Dermis blood vessel endothelial cell (primary cell): ENCODE measurements at places on chromosomes 3 and 15. TPM values are rescaled to one million over a fixed set of nuclear protein-coding genes. Genes with fewer than 3 reads are reported as not detected.
A peak's percentile ranks its signal among the peaks of the same experiment; 100 is the strongest.

GRCh38 chr3:158094235-158095110 lies 11.7 kb downstream of the SHOX2 start:
- DNase-seq, result no peak

DNA sequence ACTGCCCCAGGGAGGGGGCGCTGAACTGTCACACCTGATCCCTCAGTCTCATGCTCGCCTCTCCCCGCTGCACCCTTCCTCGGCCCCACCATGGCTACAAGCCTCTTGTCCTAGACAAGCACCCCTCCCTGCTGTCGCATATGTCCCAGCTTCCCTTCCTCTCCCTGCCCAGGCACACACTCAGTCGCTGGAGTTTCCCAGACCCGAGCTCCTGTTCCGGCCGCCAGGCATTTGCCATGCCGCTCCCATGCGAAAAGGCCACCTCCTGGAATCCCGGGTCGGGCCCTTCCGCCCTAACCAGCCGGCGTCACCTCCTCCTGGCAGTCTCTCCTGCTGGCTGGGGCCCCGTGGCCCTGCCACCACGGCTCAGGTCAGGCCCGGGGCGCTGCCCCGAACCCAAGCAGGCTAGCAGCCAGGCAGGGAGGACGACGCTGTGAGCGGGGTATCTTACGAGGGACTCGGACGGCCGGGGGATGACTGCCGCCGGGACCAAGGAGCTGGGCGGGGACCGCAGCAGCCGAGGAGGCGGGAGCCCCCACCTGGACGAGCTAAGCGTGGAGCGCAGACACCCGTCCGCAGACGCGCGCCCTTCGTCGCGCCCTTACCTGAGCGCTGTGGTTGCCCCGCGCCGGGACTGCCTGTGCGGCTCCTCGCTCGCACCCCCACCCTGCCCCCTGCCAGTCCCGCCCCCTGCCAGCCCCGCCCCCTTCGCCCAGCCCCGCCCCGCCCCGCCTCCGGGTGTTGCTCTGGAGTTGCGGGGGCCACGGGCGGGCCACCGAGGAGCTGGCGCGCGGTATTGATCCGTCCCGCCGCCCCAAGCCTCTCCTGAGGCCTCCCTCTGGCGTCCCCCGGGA lies at the start of gene ALS2CL:
ALS2CL (minus strand) TSS at position 642 of the 854 bp plus-strand sequence. CDS start 4,239 bp downstream, outside the sequence.
- peak; percentile 49 for DNase-seq

GRCh38 chr15:99546441-99547100 lies 19.2 kb upstream of the MEF2A start:
- no peak for DNase-seq

DNA sequence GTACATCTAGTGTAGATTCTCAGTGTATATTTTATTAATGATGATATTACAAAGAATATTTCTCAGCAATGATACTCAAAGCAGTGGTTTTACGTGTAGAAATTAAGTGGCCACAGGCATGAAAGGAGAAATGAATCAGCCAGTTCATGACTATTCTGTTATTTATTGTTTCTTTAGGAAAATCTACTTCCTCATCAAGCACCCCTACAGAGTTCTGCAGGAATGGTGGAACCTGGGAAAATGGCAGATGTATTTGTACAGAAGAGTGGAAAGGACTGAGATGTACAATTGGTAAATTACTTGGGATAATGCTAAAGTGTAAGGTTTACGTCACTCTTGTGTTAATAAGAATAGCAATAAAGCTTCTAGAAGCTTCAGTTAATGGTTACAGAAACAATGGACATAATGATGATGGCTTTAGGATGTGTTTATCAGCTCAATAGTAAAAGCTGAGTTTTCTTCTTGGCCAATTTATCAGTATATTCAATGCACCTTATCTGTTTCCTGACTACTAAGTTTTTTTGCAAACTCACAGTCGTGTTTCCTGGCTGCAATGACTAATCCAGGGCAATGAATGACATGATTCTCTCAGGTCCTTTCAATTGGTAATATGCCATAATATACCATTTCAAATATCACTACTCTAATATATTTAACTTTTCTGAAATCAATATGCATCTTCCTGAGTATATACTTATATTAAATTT lies 20.2 kb downstream of the ADGRG7 start:
- peak; percentile 90 for DNase-seq

GRCh38 chr3:53813229-53813628 lies 33.0 kb downstream of the CHDH start:
- no peak for DNase-seq

DNA sequence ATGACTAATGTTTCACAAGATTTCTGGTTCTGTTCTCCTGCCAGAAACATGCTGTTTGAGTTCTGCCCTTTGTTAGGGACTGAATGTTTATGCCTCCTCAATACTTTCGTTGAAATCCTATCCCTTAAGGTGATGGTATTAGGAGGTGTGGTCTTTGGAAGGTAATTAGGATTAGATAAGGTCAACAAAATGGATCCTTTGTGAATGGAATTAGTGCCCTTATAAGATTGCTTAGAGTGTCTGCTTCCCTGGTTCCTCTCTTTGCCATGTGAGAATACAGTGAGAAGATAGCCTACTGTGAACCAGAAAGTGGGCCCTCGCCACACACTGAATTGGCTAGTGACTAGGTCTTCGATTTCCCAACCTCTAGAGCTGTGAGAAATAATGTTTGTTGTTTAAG lies 621.4 kb upstream of the ALCAM start:
- no peak for DNase-seq

DNA sequence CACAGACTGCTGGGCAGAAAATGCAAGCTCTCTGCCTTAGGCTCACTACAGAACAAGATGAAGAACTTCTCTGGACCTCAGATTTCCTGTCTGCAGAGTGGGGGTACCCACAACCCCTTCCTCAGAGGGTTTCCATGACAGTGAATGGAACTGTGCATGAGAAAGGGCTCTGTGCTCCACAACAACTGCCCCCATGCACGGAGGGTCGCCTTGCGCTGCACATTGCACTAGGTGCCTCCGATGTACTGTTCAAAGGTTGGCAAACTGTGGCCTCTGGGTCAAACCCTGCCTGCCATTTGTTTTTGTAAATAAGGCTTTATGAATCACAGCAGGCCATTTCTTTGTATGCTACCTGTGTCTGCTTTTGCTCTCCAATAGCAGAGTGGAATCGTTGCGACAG lies 172.0 kb downstream of the RAB11A start:
- no peak for DNase-seq

DNA sequence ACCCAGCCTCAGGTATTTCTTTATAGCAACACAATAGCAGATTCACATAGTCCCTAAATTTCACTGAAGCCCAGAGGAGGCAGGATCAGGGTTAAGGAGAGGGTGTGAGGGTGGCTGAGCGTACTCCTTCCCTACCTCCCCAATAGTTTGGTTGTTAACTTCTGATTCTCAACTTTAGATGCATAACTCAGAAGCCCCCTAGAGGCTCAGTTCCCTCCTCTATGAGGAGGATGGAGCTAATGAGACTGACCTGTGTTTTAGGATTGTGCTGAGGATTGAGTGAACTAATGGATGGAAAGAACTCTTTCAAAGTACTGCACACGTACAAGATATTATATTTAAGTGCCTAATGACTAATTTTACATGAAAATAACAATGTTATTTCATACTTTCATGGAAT lies 249.3 kb upstream of the SOX14 start:
- no peak for DNase-seq

- peak; percentile 51 for DNase-seq
These were observed 38.8 kb downstream of the PIGB start for GRCh38 chr15:55357774-55358173.

DNA sequence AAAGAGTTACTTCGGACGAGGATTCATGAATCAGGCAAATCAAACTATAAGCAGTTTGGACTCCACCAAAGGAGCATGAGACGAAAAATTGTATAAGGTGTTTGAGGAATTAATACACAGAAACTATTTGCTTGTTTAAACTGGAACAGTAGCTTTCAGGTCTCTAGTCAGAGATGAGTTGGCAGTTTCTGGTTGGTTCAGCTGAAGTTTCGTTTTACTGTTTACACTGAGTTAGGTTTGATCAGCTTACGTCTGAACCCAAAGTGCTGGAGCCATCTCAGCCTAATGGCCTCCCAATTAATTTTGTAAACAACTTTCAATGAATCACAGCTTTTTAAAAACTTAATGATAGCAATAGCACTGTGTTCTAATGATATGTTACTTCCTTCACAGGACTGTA lies 703.7 kb downstream of the NLGN1 start:
- peak; percentile 1 for DNase-seq

DNA sequence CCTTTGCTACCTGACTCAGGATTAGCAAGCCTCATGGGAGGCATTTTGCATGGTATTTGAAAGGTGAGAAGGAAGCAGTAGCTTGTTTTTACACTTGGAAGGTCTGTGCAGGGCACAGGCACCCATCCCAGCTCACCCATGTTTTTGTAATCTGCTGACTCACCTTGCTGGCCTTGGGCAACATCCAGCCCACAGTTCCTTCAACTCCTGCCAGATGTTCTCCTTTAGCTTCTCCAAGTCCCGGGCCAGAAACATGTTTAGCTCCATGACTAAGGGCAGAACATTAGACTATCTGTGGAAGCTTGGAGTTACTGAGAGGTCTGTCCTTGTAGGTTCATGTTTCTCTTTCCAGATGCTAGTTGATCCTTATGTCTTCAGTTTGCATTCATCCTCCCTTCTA lies 12.4 kb upstream of the ZNF770 start:
- DNase-seq, result no peak

GRCh38 chr3:65083240-65083639 lies 395.4 kb upstream of the ADAMTS9 start:
- DNase-seq, result no peak

GRCh38 chr3:186320862-186321568 lies 41.0 kb downstream of the DGKG start:
- DNase-seq, result no peak

DNA sequence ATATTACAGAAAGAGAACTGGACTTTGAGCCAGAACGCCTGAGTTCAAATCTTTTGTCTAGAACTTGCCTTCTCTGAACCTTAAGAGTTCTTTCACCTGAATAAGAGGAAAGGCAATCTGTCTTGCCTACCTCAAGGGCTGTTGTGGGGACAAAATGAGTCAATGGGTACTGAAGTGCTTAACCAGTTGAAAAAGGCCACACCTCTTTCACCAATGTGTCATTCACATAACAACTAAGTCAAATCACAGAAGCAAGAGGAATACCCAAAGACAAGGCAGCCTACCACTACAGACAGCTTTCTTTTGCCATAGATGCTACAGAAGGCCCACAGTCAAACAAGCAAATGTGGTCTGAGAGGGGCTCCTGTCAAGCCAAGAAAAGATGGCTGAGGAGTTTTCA lies 39.7 kb downstream of the NBEAL2 start:
- no peak for DNase-seq

GRCh38 chr15:72113347-72114031 lies 4.5 kb downstream of the MYO9A start:
- DNase-seq, result no peak

- DNase-seq, result peak; percentile 20
These were observed 192.8 kb upstream of the TBC1D5 start for GRCh38 chr3:17935222-17935621.

GRCh38 chr15:91939403-91939831 lies 85.9 kb downstream of the SLCO3A1 start:
- no peak for DNase-seq

DNA sequence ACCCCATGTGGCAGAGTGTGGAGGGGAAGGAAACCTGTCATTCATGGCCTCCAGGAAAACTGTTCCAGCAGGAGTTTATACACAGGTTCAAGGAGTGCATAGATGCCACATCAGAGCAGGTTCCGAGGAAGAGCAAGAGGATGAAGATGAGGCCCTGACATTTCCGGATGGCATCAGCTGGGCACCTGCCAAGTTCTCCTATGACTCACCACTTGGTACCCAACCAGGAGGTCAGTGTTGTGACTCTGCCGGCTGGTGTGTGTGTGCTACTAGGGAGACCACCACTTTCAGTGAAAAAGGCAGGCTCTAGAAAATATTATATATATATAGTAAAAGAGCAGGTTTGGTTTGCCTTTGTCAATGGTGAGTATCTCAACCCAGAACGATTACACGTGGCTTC lies 69.3 kb downstream of the NTRK3 start:
- no peak for DNase-seq

DNA sequence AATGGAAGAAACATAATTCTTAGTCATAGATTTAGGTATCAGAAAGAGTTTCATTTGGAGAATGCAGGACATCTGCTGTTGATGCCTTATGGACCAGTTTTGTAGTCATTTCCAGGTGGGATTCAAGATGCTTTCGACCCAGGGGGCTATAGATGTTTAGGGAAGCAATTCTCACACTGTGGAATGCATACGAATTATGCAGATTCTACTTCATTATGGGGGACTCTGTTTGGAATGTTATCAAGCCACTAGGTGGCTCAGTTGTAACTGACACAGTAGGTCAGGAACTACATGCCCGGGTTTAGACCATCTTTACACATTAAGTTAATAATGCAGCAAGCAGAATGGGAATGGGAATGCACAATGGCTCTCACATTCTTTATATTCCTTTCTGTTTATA lies 1359.8 kb downstream of the ZPLD1 start:
- no peak for DNase-seq

DNA sequence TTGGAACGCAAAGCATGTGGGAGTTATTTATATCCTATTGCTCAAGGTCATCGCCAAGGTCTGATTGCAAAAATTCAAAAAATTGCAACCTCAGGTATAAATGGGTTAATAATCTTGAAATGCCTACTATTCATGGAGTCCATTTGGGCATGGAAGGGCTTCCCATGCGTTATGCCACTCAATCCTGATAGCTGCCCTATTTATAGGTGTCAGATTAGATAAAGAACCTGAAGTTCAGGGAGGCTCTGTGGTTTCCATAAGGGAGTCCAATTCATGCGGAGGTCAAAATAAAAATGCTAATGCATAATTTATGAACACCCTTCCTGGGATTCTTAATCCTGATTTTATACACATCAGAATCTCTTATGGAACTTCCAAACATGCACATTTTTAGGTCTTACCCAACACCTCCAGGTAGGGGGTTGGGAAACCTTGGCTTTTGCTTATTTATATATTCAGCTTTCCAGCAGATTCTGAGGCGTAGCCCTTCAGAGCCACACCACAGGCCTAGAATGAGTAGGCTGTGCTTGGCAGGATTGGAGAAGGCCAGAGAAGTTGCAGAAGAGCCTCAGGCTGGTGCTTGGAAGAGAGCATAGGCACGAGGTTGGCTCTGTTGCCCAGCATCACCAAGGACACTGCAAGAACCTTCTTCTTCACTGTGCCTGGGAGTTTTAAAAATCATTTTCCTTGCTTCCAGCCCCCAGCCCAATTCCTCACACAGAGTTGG lies 324.4 kb upstream of the CFAP20DC start:
- DNase-seq, result no peak

GRCh38 chr3:126918355-126918821 lies 64.5 kb upstream of the PLXNA1 start:
- no peak for DNase-seq

The DNAH12 gene
- total RNA-seq, result under 0.01 and 0.17 TPM in 2 replicates

The NME9 gene
- total RNA-seq, result not detected in 2 replicates

The GOLGA8R gene
- total RNA-seq, result 0.37 and 1.0 TPM in 2 replicates

The DLL4 gene
- total RNA-seq, result 128 and 158 TPM in 2 replicates

The CYP8B1 gene
- total RNA-seq, result not detected in 2 replicates

The LNP1 gene
- total RNA-seq, result 0.51 and 1.1 TPM in 2 replicates

The RBM5 gene
- total RNA-seq, result 201 and 249 TPM in 2 replicates

The RAP2B gene
- 21.2 and 24.0 TPM in 2 replicates for total RNA-seq

The C3orf20 gene
- total RNA-seq, result not detected in 2 replicates

The FBXL2 gene
- total RNA-seq, result 23.1 and 25.4 TPM in 2 replicates
